ENCODE measurements at places on chromosomes 11 and 22.

GRCh38 chr11:46553814-46554212, 40.0 kb downstream of the AMBRA1 start:
- DNase-seq = no peak

DNA sequence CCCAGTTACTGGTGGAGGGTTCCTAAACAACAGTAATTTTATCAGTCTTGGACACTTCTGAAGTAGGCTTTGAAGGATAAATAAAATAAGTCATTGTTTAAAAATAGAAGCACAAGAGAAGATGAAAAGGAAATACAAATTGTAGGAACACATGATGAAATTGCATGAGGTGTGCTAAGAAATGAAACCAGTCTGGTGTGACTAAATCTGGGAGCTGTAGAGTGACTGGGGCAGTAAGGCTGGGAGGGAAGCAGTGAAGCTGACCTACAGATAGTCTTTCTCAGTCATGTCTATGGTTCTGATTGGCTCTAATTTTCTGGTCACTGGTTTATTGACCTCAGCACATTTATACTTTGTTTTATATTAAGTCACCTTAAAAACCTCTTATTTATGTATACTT, 139.1 kb downstream of the SLC17A6 start:
- DNase-seq = no peak

GRCh38 chr22:32204040-32204855, 625 bp downstream of the RFPL2 start:
- peak; percentile 9 for DNase-seq

- DNase-seq = no peak
These were observed 57.3 kb downstream of the PPP6R2 start for GRCh38 chr22:50400406-50400805.

DNA sequence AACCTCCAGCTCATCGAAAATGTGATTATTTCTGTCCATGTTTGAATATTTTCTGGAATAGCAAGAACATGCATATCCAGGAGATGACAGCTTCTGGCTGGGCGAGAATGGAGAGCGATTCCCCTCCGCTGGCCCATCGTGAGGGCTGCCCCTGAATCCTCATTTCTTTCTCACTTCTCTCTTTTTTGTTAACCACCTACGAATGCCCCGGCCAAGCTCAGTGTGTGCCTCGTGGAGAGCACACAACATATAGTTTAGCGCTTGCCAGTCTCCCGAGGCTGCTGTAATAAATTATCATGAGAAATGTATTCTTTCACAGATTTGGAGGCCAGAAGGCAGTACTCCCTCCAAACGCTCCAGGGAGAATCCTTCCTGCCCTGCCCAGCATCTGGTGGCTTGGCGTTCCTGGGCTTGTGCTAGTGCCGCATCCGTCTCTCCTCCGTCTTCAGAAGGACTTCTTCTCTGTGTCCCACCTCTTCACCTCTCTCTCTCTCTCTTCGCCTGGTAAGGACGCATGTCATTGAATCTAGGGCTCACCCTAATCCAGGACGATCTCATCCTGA, 1306.0 kb downstream of the TBC1D22A start:
- no peak for DNase-seq
